ENCODE measurements at places on chromosomes 6 and 20. TPM values are rescaled to one million over a fixed set of nuclear protein-coding genes. Genes with fewer than 3 reads are reported as not detected.

The ZBTB46 gene
- total RNA-seq, result 7.3 TPM

The SLC26A8 gene
- not detected for total RNA-seq

The HLA-G gene
- total RNA-seq, result not detected

The MRPL2 gene
- 63.9 TPM for total RNA-seq

The PLA2G7 gene
- 1.8 TPM for total RNA-seq

The UBD gene
- not detected for total RNA-seq

The CTCFL gene
- not detected for total RNA-seq

The VGLL2 gene
- total RNA-seq, result not detected

The HMGN4 gene
- total RNA-seq, result 54.8 TPM

The HEY2 gene
- total RNA-seq, result not detected

The VSX1 gene
- total RNA-seq, result not detected

The ZNF831 gene
- not detected for total RNA-seq

The MYLIP gene
- 14.1 TPM for total RNA-seq

The GINM1 gene
- total RNA-seq, result 19.2 TPM

The TMEM74B gene
- total RNA-seq, result 18.4 TPM

The CBLN4 gene
- not detected for total RNA-seq

The FLOT1 gene
- 401 TPM for total RNA-seq

The EFCAB8 gene
- total RNA-seq, result not detected

The GJA10 gene
- not detected for total RNA-seq

The GPX5 gene
- total RNA-seq, result not detected

The RBBP8NL gene
- total RNA-seq, result 9.4 TPM
